ENCODE measurements at places on chromosomes 3 and 15. TPM values are rescaled to one million over a fixed set of nuclear protein-coding genes. Genes with fewer than 3 reads are reported as not detected.
A peak's percentile ranks its signal among the peaks of the same experiment; 100 is the strongest.

DNA sequence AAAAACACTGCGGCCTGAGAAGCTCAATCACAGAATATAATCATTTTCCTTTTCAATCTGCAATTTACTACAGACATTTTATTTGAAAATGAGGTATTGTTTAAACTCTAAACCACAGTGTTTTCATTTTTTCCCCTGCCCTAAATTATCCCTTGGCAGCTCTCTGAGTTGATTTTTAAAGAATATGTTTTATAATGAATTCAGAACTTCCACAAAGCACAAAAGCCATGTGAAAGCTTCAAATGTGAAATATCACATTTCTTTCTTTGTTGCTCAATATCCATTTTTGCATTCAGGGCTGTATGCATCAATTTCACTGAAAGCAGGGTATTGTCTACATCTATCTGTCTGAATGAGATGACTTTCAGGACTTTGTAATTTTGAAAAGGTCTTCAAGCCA is 813.6 kb upstream of the ALCAM start:
- DNase-seq = no peak

GRCh38 chr15:34147371-34148140 is 45.7 kb downstream of the PGBD4 start:
- no peak for DNase-seq

DNA sequence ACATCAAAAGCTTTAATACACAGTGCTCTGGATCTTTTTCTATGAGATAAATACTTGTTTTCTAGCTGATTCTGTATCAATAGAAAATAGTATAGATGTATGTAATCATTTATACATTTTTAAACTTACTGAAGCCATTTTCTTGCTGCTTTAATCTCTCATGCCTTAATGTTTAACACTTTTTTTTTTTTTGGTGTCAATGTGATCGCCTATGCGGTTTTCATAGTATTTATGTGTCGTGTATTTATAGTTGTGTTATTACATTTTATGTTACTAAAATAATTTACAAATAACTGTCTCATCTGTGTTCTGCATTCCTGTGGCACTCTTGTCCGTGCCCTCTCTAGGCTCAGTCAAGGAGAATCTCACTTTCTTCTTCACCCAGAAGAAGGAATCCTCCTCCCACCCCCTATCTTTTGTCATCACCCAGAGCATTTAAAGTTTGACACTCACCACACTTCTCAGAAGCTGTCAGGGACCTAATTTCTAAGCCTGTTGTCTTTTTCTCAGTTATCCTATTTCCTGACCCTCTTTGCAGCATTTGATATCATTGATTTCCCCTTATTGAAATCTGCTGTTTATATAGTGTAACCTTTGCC is 21.4 kb upstream of the GPR171 start:
- DNase-seq = no peak

DNA sequence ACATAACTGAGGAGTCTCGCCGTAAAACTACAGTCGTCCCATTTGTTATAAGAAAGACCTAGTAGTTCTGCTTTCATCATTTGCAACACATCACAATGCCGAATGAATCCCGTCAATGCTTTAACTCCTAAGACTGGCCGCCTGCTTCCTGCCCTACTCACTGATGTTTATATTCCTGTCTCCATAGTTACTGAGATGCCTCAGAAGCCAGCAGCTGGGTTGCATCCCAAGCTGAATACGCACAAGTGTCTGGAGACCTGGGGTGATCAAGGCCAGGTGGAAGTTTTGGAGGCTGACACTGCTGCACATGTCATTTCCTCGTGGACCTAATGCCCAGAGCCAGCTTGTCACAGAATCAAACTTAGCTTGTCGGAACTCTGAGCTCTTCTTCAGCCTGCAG is 95.2 kb upstream of the UBE2E1 start:
- peak; percentile 25 for DNase-seq

DNA sequence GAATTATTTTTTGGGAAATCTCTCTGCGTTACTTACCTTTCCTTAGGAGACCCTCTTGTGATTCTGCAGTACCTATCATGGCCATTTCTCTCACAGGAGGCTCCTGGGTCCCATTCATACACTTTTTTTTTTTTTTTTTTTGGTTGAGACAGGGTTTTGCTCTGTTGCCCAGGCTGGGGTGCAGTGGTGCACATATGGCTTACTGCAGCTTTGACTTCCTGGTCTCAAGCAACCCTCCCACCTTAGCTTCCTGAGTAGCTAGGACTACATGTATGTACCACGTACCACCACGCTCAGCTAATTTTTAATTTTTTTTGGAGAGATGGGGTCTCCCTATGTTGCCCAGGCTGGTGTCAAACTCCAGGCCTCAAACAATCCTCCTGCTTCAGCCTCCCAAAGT is 36.1 kb downstream of the TRAK1 start:
- no peak for DNase-seq

- DNase-seq = no peak
These were observed 26.7 kb upstream of the MED12L start for GRCh38 chr3:151058740-151059139.

- DNase-seq = no peak
These were observed 20.2 kb downstream of the ATOSA start for GRCh38 chr15:52658955-52659354.

GRCh38 chr3:164049847-164050246 is 1028.4 kb downstream of the SI start:
- DNase-seq = no peak

DNA sequence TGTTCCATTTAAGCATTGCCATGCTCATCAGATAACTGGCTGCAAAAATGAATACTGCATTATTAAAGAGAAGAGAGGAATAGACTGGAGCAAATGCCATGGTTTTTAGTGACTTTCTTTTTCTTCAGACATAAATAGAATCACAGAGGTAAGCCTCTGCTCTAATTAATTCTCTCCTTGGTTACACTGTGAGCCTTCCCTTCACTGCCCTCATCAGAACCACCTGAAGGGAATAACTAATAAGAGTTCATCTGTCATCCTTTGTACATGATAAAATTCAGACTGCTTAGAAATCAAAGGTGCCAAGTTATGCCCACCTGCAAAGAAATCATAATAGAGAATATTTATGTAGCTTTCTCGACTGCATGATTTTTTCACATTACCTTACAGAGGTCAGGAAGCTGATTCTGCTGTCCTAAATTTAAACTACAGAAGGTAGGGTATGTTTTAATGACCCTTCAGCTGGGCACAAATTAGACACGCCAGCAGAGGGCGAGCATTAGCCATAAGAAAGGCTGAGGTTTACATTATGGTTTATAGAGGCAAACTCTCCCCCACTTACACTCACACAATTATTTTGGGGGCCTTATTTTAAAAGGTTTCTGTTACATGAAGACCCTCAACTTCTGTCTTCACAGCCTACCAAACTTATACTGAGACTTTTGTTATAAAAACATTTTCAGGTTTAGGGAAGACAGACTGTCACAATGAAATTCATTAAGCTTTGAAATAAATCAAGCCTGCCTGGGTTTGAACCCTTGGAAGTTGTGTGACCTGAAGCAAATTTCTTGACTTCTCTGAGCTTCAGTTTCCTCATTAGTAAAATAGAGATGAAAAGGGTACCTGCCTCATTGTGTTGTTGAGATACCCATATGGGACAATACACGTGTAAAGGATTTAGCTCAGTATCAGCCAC is 15.3 kb upstream of the UNC13C start:
- DNase-seq = no peak

DNA sequence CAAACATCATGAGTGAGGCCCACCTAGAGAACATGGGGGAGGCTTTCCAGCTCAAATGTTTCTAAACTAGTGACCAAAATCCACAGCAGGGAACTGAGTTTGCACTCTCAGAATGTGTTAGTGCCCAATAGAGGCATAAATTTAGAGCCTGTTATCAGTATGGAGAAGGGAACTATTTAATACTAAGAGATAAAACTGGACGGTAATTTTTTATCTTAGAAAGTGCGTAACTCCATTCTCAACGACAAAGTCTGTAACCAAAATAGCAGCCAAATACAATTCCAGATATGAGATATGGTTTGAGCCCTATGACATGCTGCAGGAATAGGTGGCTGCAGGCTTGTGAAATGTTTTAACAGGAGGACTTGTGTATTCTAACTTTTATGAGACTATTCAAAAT is 3.5 kb downstream of the B3GALNT1 start:
- DNase-seq = no peak

DNA sequence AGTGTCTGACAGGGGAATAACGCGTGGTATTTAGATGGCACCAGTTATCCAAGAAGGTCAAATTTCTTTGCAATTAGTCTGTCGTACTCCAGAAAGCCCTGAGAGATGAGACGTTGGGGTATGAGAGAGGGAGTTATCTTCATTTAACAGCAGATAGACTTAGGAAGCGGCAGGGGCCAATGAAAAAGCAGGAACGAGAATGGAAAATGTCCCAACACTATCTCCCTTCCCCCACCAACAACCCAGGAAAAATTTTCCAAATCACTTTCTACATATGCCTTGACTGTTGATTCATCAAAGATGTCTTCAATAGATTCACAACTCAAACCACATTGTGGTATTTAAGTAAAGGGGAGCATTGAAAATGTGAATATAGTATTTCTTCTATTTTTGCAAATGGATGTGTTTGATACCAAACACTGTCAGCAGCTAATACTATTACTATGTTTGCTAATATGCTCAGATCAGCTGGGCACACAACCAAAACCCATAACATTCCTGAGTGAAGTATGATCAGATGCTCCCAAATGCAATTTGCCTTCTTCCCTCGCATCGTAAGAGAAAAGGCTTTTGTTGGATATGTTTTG is 13.3 kb upstream of the GREM1 start:
- DNase-seq = peak; percentile 75

GRCh38 chr15:57229051-57229450 is 147.3 kb upstream of the CGNL1 start:
- DNase-seq = no peak

GRCh38 chr15:89087161-89087829 is 961 bp upstream of the ABHD2 start:
- peak; percentile 59 for DNase-seq

- no peak for DNase-seq
These were observed 77.0 kb upstream of the IL12A start for GRCh38 chr3:159911664-159912037.

DNA sequence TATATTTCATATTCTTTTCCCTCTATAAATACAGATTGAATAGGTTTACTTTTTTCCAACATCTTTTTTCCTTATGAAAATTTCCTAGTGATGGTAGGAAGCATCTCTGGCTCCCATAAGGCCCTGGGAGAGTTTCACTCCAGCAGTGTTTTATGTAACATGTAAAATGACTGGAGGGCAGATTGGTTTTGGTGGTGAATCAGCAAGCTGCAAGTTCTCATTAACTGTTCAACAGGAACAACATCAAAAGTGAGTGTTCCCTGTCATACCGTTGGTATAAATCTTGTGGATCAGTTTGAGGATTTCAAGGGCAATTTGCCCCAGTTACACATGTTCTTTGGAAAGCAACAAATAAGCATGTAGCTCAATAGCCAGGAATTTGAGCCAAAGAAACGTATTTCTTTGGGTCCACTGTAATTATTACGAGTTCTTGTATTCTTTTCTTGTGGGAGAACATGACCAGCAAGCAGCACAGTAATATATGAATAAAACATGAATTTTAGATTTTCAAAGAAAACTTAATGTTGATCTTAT is 345.7 kb downstream of the SV2B start:
- peak; percentile 94 for DNase-seq

GRCh38 chr3:194979173-194979572 is 291.8 kb downstream of the XXYLT1 start:
- DNase-seq = no peak

DNA sequence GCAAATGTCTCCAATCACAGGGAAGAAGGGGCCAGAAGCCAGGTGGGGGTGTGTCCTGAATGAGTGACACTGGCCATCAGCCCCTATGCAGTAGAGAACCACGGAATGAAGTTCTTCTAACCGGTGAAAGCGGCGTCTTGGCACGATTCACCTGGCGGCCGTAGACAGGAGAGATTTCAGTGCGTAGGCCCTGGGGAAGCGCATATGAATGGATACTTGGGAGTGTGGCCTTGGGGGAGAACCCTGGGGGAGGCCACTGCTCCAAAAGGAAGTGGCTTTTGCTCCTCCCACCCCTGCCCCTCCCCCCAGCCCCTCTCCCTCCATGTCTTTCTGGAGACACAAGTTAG is 43.6 kb downstream of the RBPMS2 start:
- DNase-seq = no peak

- no peak for DNase-seq
These were observed 79.5 kb upstream of the KLHL25 start for GRCh38 chr15:85874236-85874635.

- no peak for DNase-seq
These were observed 114.2 kb upstream of the THBS1 start for GRCh38 chr15:39466750-39467105.

DNA sequence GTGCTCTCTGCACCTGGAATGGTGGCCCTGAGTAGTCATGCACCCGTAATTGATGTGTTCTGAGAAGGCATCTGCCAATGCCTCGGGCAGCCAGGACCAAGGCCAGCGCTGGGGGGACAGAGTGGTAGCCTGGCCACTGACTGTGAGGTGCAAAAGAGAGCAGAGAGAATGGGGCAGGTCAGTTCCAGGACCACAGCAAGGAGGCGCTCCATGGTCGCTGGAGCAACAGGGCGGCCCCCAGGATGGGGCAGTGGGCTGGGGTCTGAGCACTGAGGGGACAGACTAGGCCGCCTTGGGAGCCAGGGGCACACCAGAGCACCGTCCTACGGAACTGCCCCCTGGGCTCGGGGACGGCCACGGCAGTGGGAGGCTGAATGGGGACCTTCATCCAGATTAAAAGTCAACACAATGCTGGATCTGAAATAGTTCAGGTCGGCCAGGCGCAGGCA is 48.3 kb upstream of the IQSEC1 start:
- no peak for DNase-seq

GRCh38 chr3:180615954-180616353 is 14.0 kb downstream of the TTC14 start:
- no peak for DNase-seq

- DNase-seq = no peak
These were observed 47.3 kb upstream of the CCDC80 start for GRCh38 chr3:112688085-112688769.

GRCh38 chr3:189949580-189949979 is 171.1 kb downstream of the P3H2 start:
- DNase-seq = no peak

GRCh38 chr3:179045719-179046402 is 25.7 kb downstream of the ZMAT3 start:
- DNase-seq = no peak

- DNase-seq = peak; percentile 90
These were observed 202.6 kb downstream of the KLHL25 start for GRCh38 chr15:85592148-85592547.

Gene P2RY12
- total RNA-seq = not detected

Gene CCDC80
- 29.1 TPM for total RNA-seq

Gene CD200R1
- 0.48 TPM for total RNA-seq

Gene ANKRD63
- not detected for total RNA-seq

Gene IGSF10
- total RNA-seq = 0.59 TPM

Gene RETNLB
- total RNA-seq = not detected

Gene PLIN1
- 0.20 TPM for total RNA-seq

Gene C3orf52
- total RNA-seq = 7.4 TPM

Gene AQR
- total RNA-seq = 45.1 TPM

Gene KCNH8
- total RNA-seq = not detected

Measured in RPMI7951 (cell line).